ENCODE measurements at places on chromosomes 6 and 20.

- no peak for DNase-seq
Measured at GRCh38 chr6:6823030-6823429, 234.5 kb downstream of the LY86 start.

DNA sequence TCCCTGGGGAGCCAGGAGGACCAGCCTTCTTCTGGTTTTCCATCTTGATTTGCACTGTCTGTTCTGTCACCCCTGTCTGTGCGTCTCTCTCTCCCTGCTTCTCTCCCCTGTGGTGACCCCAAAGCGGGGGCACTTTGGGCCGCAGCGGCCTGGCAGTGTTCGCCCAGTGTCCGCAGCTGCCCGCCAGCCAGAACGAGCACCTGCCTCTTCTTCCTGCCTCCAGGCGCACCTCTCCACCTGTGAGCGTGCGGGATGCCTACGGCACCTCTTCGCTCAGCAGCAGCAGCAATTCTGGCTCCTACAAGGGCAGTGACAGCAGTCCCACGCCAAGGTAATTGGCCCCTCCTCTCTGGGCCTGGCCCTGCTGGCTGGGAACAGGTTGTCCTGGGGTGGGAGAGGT is 30.8 kb downstream of the SNPH start:
- no peak for DNase-seq

GRCh38 chr6:28407401-28407800 is 7.9 kb upstream of the ZSCAN12 start:
- DNase-seq, result no peak

DNA sequence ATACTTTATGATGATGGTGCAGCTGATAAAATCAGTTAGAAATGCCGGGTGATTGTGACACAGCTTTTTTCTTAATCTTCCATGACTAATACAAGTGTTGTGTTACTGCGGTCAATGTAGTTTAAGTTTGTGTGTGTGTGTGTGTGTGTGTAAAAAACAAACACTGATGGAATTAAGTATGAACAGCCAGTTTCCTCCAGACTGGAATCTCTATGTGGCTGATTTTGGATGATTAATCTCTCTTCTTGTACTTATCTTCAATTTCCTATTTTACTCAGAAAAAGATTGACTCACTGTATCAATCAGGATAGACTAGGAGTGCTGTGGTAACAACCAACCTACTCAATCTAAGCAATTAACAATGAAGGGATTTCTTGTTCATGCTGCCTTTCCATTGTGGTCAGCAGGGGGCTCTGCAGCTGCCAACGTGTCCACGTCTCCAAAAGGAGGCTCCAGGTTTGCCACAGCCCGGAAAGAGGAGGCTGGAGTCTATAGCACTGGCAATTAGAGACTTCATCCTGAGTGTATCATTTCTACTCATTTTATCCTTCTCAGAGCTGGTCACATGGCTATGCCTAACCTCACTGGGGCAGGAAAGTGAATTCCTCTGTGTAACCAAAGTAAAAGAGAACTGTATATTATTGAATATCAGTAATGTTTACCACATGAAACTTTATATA is 107.7 kb downstream of the CD109 start:
- peak; percentile 4 for DNase-seq

- no peak for DNase-seq
Measured at GRCh38 chr6:21107796-21108195, 485.8 kb upstream of the SOX4 start.

Data from OCI-LY7 (cell line).